Activated gamma-delta T cell treated with anti-CD3 and anti-CD28 coated beads, Interleukin-2, amount 50 U/mL, for 16 hours (primary cell): ENCODE measurements at places on chromosomes 12 and 14.
A peak's percentile ranks its signal among the peaks of the same experiment; 100 is the strongest.

- DNase-seq: no peak
These were observed 42.6 kb downstream of the PLXNC1 start for GRCh38 chr12:94191023-94191422.

DNA sequence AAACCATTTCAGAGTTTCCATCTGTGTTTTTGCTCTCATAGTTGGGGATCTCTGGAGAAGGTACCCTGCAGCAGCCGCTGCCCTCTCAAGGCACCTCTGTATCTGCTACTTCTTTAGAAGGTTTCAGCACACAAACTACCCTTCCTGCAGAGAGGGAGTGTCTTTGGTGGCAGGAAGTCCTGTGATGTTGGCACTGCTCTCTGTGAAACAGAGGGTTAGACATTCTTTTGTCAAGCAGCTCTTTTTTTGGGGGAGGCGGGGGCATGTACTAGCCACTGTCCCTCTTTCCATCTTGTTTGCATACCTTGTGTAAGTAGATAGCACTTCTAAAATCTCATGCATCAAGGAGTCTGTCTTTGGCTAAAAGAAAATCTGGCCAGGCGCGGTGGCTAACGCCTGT, 352.6 kb downstream of the BMP4 start:
- DNase-seq: no peak

DNA sequence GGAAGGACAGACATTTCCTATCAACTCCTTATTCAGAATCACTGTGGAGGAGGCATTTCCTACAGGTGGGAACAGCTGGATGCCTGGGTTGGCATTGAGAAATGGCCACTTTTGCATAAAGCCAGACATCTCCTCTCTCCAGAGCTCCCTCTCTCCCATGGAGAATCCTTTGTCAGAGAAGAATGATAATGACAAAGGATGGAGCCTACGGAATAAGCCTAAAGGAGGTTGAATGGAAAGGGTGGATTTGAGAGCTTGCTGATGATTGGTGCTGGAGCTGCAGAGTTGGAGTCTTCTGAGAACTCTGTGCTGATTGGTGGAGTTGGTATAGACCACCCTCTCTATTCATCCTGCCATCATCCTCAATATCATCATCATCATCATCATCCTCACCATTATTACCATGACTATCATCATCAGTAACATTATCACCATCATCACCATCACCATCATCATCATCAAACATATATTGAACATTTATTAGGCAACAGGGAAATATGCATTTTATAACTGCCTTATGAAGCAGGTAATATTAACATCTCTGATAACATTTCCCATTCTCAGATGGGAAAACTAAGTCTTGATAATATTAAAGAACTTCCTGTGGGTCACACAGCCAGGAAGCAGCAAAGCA, 89.2 kb upstream of the HSPB8 start:
- DNase-seq: no peak

DNA sequence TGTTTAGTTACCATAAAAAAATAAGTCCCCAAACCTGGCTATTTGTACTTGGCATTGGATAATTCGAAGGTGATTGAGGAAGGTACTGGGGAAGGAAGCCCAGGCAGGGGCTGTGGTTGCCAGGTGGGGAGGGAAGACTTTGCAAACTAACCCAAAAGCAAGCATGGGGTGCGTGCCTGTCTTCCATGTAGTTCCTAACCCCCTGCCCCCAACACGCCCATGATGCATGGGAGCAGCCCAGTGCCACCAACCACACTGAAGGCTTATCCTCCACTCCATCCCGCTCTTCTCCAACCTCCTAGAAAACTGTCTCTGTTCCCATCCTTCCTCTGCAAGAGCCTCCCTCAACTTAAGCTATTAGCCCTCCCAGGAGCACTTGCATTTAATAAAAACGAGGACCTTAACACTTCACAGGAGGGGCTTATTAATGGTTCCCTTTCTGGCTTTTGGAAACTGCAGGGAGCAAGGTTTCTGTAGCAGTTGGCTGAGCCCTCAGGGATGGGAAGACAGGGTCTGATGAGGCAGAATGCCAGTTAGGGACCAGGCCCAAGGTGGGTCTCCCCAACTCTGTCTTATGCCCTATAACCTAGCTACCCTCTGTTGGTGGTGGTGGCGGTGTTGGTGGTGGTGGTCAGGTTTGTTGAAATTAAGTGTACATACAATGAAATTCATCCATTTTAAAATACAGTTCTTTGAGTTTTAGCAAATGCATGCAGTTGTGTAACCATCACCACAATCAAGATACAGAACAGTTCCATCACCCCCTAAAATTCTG, 96.0 kb downstream of the ZFP36L1 start:
- DNase-seq: no peak

GRCh38 chr14:68036202-68036601, 216.6 kb downstream of the RAD51B start:
- no peak for DNase-seq

- no peak for DNase-seq
These were observed 201.0 kb downstream of the GXYLT1 start for GRCh38 chr12:41943671-41944070.

- no peak for DNase-seq
These were observed 82.8 kb downstream of the SLC25A47 start for GRCh38 chr14:100405760-100406455.

- peak; percentile 68 for DNase-seq
These were observed at the start of gene MARCHF9 for GRCh38 chr12:57754411-57755193. TSS of gene MARCHF9 (plus strand) at chr12:57755103. CDS start at chr12:57755529, 426 bp downstream.

DNA sequence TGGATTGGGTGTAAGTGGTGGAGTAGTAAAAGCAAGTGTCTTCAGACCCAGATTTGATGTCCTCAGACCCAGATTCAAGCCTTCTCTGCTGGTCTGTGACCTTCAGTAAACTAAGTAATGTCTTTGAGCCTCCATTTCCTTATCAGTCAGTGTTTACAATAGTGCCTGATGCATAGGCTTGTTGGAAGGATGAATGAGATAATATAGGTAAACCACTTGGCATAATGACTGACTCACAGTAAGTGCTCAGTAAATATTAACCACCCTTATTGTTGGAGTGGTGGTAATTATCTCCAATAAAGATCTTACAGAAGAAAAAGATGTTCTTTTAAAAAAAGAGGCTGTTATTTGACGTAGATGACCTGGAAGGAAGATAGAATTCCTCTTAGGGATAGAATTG, 86.2 kb downstream of the IGF1 start:
- DNase-seq: no peak

GRCh38 chr12:130552483-130552996, 163.6 kb downstream of the RIMBP2 start:
- DNase-seq: no peak

DNA sequence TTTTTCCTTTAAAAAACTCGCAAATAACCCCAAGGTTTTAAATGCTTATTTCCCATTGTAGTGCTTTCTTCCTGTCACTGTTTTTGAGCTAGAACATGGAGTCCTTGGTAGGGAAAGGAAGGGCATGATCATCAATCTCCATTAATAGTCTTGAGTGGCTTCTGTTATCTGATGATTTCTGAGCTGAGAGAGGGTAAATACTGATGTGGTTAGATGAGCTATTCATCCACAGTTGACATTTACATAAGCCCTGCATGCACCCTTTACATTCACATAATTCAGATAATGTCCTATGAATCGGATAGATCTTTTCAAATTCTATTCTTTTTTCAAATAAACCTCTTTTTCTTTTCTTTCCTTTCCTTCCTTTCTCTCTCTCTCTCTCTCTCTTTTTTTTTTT, 81.4 kb downstream of the NTN4 start:
- DNase-seq: no peak
